T-cell (primary cell): ENCODE measurements at places on chromosomes 12 and 14.

GRCh38 chr12:16027002-16027401 is 115.9 kb downstream of the DERA start:
- DNase-seq, result no peak

- DNase-seq, result no peak
Observed at GRCh38 chr14:55911776-55912175, 206.4 kb upstream of the PELI2 start.

- DNase-seq, result no peak
Observed at GRCh38 chr14:32005628-32006027, 71.5 kb upstream of the ARHGAP5 start.

- no peak for DNase-seq
Observed at GRCh38 chr14:70472253-70473159, 20.5 kb downstream of the ADAM21 start.

GRCh38 chr14:33515441-33515840 is 435.4 kb downstream of the EGLN3 start:
- DNase-seq, result no peak

DNA sequence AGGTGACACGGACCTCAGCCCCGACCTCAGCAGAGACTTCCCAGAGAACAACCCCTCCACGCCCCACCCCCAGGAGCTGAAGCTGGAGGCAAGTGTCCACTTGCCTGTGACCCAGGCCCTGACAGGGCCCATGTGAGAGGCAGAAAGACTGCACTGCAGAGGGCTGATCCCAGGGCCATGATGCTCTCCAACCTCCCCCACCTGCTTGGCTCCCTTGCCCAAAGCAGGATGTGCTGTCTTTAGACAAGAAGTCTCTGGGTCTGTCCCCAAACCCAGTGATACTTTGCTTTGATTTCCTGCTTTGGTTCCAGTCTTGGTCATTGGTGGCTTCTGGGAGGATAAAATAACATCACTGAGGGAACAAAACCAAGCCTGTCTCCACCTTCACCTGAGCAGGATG is 59.4 kb downstream of the BCL11B start:
- DNase-seq, result no peak

DNA sequence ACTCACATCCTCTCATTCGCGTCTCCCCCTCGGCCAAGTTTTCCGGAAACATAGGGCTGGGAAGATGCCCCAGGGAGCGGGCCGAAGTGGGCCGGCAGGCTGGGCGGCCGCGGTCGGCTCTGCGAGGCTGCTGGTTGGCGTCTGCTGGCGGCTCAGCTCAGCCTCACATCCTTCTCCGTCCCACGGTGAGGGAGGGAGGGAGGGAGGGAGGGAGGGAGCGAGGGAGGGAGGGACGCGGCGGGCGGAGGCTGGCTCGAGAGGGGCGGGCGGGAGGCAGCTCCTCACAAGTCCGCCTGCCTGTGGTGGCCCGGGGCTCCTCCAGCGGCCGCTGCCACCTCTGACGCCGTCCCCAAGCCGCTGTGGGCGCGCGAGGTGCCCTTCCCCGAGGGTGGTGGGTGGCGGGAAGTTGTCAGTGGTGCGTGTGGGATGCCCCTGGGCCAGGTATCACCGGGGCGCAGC is 93.8 kb downstream of the RFLNA start:
- DNase-seq, result peak; percentile 38

DNA sequence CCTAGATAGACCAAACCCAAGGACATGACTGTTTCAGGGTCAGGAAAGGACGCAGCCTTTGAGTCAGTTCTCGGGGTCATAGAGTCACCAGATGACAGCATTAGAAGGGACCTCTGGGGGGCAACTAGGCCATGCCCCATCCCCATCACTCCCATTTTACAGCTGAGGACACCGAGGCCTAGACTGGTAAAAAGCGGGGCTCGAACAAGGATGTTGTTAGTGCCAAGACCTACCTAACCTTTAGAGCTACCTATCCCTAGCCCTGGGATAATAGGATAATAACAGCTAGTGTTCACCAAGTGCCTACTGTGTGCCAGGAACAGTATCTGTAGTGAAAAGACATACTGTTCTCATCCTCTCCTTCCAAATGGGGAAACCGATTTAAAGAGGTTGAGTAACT is 48.7 kb downstream of the PLEKHG3 start:
- no peak for DNase-seq

DNA sequence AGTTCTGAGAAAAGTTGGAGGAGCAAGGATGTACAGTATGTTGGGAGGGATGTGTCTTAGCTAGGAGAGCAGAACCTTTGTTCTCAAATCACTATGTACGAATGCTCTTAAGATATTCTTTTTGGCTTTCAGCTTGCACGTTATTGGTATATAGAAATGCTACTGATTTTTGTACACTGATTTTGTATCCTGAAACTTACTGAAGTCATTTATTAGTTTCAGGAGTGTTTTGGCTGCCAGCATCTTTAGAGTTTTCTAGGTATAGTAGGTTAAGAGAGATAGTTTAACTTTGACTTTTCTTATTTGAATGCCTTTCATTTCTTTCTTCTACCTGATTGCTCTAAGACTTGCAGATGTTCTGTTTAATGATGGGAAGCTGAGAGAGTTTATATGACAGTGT is 442.8 kb upstream of the FBXO33 start:
- DNase-seq, result no peak

DNA sequence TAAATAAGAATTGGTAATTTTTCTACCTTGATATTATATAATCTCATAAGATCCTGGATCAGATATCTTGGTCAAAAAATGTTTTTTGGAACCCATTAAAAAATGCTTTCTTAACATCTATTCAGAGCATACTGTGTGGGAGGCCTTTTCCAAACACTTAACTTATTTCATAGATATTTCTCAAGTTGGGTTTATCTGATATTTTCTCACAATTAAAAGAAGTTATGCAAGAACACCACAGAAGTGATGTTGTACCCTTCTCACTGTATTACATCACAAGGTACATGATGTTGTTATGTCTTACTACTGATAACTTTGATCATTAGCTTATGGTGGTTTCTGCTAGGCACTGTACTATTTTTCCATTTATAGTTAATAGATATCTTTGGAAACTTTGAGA is 23.4 kb upstream of the PRPF39 start:
- no peak for DNase-seq

DNA sequence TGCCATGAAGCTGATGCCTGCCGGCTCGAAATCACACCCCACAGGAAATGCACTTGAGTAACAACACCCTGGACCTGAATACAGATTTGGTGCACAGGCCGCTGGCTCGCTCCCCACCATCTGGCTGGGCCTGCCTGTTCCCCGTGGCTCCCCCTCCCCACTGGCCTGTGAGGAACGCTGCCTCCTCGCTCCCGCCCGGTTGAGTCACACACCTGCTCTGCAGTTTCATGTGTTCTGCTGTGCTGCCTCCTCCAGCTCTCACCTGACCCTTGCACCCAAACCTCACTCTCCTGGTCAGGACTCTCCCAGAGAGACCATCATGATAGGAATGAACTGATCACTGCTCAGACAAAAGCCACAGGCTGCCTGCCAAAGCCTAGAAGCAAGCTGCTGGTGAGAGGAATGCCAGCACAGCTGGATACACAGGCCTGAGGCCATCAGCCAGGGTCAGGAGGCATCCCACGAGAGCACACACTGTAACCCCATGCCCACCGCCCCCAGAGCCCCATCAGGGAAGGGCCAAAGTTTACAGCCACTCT is 3.8 kb upstream of the SIVA1 start:
- no peak for DNase-seq

GRCh38 chr14:102878970-102879460 is 43.4 kb upstream of the AMN start:
- no peak for DNase-seq

DNA sequence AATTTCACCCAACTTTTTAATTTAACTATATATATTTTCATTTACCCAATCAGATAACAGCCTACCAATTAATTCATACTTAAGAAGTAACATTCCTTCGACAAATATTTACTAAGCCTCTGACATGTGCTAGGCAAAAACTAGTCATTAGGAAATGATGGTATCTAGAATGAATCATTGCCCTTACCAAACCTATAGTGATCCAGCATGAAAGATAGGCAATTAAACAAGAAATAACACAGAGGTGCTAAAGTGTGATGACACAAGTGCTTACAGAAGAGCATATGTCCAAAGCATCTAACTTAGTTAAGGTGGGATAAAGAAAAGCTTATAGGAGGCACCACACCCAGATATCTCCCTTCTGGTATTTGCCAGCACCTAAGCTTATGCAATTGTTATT is 166.5 kb upstream of the RASSF8 start:
- DNase-seq, result no peak

DNA sequence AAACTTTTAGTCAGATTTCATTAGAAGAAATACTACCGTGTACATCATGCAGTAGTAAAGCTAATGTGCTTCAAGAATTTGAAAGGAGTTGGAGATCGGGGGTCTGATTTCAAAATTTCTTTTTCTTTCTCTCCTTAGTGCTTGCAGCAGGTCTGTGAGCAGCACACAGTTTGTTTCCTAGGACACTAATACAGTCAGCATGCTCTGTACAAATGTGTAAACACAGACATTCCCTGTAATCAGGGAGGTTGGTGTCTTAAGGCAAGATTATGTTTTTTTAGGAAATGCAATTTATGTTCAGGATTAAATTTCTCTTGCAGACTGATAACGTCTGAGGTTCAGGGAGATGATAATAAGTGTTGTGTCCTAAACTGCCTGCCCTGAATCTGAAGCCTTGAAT is 142.7 kb downstream of the ALX1 start:
- DNase-seq, result no peak

DNA sequence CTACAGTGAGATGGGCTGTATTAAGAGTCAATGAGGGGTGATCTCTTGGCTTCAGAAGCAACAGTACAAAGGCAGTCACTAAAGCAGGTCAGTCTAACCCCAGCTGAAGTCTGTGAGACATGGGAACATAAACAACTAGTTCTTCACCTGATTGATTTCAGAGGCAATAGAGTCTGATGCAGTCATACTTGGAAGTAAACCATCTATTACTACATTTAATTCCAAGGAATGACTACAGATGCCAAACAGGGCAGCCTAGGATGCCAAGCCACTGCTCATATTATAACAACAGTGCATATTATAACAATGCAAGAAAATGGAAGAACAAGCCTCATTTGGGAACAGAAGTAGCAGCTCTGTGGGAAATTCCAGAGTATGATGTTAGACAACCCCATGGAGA is 35.8 kb downstream of the GRIN2B start:
- DNase-seq, result no peak

GRCh38 chr12:4031703-4032291 is 158.6 kb upstream of the PARP11 start:
- no peak for DNase-seq

DNA sequence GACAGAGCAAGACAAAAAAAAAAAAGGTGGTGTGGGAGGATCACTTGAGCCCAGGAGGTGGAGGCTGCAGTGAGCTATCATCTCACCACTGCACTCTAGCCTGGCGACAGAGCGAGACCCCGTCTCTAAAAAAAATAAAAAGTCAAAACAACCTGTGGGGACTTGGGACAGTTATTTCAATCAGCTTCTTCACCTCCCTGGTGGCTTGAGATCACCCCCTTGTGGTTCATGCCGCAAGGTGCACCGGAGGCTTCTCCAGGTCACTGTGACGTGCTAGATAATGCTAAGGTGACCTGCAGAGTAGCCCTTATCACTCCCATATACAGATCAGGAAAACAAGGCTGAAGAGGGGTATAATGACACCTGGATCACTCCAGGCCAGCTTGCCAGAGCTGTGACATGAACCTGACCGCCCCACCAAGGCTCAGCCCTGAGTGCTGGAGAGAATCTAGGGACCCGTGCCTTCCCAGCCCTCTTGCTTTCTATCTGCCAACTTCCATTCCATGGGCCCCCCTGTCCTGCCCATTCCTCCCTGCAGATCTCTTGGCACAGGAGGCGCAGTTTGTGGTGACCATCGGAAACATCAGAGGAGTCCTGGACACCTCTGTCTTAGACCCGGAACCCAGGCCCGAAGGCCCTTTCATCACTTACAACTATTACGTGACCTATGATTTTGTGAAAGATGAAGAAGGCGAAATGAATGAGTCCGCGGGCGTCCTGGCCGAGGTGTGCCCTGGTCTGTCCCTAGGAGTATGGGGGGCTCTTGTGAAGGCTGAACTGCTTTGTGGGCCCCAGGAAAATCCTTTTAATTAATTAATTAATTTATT is 8.1 kb downstream of the LRRC43 start:
- DNase-seq, result peak; percentile 48

DNA sequence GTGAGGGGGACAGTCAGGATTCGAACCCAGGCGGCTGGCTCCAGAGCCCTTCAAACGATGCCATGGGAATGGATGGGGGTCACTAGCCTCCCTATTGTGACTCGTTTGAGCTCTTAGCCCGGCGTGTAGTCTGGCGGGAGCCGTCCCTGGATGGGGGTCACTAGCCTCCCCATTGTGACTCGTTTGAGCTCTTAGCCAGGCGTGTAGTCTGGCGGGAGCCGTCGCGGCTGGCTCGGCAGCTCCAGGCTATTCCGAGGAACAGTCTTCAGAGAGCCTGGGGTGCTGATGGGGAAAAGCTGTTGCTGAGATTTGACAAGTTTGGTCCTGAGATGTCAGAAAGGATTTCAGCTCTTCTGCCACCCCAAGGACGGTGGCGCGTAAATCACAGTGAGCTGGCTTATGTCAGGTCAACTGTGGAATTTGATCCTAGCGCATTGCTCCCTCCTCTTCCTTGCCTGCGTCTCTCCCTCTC is 58.3 kb downstream of the CALM1 start:
- DNase-seq, result no peak

- no peak for DNase-seq
Observed at GRCh38 chr14:76456200-76456599, 80.3 kb downstream of the ESRRB start.

GRCh38 chr14:31835049-31835448 is 242.1 kb upstream of the ARHGAP5 start:
- no peak for DNase-seq

DNA sequence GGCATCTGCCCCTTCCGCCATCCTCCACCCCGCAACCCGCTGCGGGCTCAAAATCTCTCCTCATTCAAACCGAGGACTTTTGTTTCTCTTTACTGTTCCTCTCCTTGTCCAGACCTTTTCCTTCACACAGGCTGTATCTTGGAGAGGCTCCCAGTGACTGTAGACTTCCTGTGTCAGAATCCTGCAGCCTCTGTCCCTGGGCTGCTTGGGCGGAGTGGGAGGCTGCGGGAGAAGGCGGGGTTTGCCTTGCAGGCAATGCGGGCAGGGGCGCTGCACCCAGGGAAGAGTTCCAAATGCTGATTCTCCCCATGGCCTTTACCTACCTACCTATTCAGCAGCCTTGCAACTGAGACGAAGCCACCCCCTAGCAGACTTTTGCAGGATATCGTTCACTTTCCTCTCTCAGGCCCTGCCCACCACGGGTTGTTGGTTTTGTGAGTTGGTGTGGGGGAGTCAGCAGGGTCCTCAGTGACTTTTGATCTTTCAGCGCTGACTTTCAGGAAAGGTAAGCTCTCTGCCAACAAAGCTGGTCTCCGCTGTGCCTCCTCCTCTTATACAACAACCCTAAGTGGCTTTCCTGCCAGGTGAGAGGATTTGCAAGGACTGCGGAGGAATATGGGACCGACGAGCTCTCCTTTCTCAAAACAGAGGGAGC is 79.0 kb upstream of the KCNA1 start:
- no peak for DNase-seq
